ENCODE measurements at places on chromosomes 11 and 22.

GRCh38 chr11:58573451-58574104 lies 2.1 kb downstream of the LPXN start:
- DNase-seq = no peak

DNA sequence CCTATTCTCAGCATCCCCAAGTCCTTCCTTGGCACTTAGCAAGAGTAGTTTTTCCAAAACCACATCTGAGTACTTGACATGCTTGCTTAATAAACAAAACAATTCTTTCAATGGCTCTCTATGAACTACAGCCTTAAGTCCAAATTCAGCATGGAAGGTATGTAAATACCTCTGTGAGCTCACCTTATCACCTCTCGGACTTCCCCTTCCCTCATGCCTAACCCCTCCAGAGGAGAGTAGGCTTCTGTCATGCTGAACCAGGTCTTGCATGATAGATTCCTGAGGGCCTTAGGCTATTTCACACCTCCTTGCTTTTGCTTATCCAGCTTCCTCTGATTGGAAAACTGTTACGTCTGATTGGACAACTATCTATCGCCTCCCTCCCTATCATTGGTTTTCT lies 312.9 kb upstream of the CCDC90B start:
- no peak for DNase-seq

GRCh38 chr22:27317971-27318428 lies 483.6 kb downstream of the MN1 start:
- DNase-seq = no peak

- DNase-seq = no peak
Observed at GRCh38 chr11:27414644-27415043, 51.6 kb upstream of the CCDC34 start.

DNA sequence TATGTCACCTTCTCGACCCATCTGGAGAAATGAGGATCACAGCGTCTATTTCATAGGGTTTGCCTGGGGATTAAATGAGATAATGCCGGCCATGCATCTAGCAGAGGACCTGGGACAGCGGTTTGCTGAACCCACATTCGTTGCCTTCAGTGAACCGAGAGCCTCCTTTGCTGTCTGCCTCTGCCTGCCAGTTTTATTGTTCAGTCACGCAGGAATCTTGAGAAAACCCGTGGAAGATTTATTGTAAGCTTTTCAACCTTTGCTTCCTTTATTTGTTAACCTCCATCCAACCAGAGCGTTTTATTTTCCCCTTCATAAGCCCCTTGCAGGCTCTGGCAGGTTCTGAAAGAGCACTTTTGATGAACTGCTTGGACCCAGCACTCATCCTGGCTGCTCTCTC lies 202.3 kb upstream of the SYN3 start:
- no peak for DNase-seq

GRCh38 chr22:50694099-50694605 lies 21.5 kb downstream of the SHANK3 start:
- DNase-seq = no peak

GRCh38 chr11:3004481-3004880 lies 12.4 kb upstream of the NAP1L4 start:
- no peak for DNase-seq

- DNase-seq = no peak
Observed at GRCh38 chr11:116972691-116973090, 125.5 kb downstream of the SIK3 start.

DNA sequence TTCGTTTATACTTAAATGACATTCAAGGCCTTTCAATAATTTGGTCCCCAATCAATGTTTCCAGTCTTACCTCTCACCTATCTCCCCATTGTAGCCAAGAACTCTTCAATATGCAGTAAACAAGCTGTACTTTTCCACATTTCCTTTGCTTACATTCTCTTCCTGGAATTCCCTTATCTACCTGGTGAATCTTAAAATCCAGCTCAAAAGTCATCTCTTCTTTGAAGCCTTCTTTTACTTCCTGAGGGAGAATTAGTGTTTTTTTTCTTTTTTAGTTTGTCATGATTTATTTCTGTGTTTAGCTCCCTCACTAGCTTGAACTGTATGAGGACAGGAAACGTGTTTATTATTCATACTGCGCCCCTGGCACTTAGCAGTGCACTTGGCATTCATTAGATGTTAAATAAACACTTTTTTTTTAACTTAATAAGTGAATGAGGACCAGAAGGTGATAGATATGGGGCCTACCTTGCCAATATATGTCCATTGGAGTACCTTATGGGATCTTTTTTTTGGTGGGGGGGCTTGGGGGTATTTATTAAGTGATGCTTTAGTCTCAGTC lies 4.9 kb upstream of the PTS start:
- no peak for DNase-seq

DNA sequence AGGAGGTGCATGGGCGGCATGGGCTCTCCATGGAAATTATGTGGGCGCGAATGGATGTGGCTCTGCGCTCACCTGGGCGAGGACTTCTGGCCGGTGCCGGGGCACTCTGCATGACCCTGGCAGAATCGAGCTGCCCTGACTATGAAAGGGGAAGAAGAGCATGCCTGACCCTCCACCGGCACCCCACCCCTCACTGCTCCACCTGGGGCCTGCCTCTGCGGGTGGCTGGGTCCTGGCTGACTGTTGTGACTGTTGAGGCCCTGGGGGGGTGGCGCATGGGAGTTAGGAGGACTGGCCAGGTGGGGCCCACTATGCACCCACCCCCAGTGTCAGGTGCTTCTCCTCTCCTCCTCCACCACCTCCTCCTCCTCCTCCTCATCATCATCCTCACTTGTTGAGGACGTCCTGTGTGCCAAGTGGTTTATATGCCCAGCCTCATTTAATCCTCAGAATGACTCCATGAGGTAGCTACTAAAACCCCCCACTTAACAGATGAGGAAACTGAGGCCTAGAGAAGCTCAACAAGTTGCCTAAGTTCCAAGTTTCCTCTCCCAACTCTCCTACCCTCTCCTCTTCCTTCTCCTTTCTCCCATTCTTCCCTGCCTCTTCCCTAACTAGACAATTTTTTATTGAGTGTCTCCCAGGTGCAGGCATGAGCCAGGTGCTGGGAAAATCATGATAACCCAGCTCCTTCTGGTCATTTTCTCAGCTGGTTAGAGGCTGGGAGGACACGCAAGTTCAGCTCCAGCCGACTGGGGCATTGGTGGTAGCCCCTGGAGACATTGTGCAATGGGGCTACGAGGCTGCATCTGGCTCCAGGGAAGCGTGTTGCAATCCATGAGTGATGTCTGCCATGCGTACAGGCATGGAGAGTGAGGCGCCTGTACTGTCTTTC lies 2.3 kb downstream of the MYEOV start:
- peak; percentile 47 for DNase-seq

- DNase-seq = peak; percentile 85
Observed at GRCh38 chr11:67354075-67355022, 1.0 kb upstream of the POLD4 start.

DNA sequence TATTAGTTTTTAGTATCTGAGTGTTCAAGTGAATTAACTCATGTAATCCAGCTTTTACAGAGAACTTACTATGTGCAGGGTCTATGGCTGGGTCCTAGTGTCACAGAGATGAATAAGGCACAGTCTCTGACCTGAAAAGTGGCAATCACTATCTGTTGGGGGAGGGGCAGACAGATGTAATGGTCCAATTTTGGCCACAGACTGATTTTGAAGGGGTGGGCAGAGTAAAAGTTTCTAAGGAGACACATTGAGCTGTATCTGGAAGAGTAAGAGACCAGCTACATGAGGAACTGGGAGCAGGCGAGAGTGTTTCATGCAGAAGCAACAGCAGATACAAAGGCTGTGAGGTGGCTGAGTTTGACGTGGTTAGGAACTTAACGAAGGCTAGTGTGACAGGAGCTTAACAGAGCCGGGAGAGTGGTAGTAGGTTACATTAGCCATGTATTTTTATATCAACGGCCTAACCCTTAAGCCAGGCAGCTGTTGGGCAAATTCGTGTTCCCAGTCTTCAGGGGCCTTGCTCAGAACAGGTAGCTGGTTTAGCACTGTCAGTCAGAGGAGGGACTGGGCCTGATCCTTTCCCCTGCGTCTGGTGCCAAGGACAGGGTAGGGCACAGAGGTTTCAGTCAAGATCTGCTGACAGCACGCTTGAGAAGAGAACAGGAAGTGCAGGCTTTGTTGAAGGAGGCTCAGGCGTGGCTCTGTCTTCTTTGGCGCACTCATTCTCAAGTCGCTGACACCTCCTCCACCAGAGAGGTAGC lies 1.4 kb upstream of the STIM1 start:
- no peak for DNase-seq

- DNase-seq = no peak
Observed at GRCh38 chr11:113162592-113162962, 151.8 kb upstream of the TTC12 start.

GRCh38 chr22:31611061-31611760 lies 50.8 kb downstream of the PISD start:
- no peak for DNase-seq

DNA sequence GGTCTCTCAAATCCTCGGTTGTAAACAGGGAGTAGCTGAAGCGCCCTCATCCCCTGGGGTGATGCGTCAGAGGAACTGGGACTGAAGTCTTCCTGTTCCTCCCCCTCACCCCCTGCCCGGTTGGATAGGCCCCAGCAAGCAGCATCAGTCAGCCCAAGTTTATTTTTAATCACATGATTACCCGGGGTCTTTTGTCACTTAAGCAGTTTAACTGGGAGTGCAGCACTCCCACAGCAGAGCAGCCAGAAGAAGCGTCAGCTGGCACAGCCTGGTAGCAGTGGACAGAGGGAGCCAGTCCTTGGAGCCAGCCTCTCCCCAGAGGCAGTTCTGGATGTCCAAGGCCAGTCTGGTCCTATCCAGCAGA lies 342.1 kb downstream of the CTTN start:
- DNase-seq = no peak

DNA sequence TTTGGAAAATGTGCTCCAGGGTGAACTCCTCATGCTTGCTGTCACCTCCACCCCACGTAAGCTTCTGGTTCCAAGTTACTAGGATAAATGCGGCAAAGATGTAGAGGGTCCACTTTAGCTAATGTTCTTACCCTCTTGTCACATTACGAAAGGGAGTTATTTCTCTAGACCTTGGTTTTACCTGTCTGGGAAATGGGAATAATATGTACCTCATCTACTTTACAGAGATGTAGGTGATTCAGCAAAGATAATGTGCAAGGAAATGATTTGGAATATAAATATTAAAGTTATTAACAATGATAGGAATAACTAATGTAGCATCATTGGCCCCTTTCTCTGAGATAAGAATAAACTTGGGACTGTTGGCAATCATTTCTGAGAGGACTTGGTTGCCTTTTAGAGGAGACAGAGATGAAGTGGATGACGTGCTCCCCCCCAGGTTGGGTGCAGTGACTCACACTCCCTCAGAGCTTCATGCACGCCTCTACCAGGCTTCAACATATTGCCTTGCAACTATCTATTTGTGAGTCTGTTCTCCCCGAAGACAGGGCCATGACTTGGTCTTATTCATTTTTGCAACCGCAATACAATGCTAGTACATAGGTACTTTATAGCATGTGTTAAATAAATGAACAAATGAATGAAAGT lies 97.1 kb downstream of the ME3 start:
- DNase-seq = peak; percentile 19

- no peak for DNase-seq
Observed at GRCh38 chr11:45741582-45741981, 63.4 kb upstream of the SLC35C1 start.

DNA sequence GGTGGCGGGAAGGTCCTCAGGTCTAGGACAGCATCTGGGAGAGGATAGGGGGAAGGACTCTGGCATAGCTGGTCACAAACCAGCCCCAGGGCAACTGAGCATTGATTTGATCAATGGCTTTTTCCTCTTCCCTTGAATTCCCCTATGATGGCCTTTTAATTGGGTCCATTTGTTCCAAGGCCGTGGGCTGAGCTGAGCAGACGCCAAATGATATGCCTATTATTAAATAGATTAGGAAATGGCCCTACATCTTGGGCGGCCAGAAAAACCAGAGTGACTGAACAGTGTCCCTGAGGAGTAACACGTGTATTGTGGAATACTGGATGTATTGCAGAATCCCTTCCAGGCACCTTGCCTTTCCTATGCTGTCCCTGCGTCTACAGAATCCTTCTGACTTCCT lies 26.7 kb upstream of the P2RY6 start:
- DNase-seq = no peak

- no peak for DNase-seq
Observed at GRCh38 chr22:43185860-43186261, 1.1 kb downstream of the TTLL12 start.

DNA sequence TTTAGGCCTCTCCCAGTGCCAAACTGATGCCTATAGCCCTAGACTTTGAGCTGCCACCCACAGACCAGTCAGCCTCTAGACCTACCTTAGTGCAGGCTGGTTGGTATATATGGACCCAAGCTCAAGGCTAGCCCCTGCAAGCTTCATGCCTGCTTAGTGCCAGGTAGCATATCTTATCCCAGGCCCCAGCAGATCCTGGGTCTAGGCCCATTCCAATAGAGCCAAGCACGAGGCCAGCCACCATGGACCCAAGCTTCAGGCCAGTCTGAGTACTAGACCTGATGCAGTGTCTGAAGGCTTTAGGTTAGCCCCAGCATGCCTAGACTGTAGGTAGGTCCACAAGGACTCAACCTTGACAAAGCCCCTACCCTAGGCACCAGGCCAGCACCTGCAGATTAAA lies 1081.7 kb downstream of the JRKL start:
- DNase-seq = no peak

DNA sequence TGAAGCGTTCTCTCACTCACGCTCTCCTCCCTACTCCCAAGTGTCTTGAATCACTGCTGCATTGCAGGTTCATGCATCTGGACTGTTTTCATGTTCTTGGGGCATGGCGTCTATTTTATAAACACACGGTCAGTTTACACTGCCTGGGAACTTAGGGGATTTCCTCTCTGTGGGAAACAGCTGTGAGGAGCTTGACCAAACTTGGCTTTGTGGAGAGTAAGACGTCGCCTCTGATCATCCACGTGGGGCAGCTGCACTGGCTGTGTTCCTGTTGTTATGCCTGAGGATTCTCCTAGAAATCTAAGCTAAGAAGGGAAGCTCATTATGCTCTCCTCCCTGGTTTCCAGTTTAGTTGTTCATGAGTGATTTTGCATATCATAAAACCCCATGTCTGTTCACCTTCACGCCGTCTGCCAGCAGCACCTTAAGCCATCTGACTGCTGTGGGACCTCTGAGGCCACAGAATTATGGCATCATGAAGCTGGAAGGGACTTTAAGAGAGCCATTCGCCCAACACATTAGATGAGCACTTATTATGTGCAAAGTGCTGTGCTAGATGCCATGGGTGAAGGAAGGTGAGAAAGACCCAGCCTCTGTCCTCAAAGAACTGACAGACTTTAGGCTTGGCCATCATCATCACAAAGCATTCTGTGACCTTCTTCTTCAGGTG lies 38.8 kb upstream of the POU2AF1 start:
- DNase-seq = peak; percentile 22

GRCh38 chr11:8068605-8069221 lies 12.3 kb upstream of the TUB start:
- peak; percentile 53 for DNase-seq

DNA sequence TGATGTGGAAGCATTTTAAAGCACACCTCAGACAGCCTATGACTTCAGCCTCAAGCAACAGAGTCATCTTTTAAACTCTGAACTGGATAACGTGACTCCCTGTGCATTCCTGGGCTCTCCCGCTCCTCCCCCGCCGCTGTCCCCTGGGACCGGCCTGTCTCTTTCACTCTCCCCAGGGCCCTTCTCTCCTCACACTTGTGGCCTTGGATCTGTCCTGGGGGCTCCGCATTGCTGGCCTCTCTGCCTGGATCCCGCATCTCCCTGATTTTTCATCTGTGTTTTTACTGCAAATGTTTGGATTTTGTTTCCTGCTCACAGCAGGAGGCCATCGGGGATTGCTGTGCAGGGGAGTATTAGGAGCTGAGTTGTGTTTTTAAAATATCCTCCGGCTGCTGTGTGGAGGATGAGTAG lies 15.4 kb downstream of the C11orf24 start:
- DNase-seq = peak; percentile 73

GRCh38 chr11:1541474-1542204 lies 30.4 kb downstream of the DUSP8 start:
- no peak for DNase-seq
